ENCODE measurements at places on chromosomes 1 and 21. TPM values are rescaled to one million over a fixed set of nuclear protein-coding genes. Genes with fewer than 3 reads are reported as not detected.

CTSK gene
- total RNA-seq, result 3.6 TPM

MTARC1 gene
- not detected for total RNA-seq

HSD3B2 gene
- total RNA-seq, result not detected

TMIGD3 gene
- total RNA-seq, result 0.30 TPM

FCGR2B gene
- total RNA-seq, result not detected

C1orf226 gene
- total RNA-seq, result 0.05 TPM

ANXA9 gene
- 0.32 TPM for total RNA-seq

RXFP4 gene
- total RNA-seq, result not detected

SDE2 gene
- total RNA-seq, result 22.3 TPM

MPZ gene
- 4.0 TPM for total RNA-seq

F3 gene
- total RNA-seq, result 1.0 TPM

EXO1 gene
- total RNA-seq, result 49.2 TPM

GRCh38 chr1:14522926-14523241, 75.6 kb upstream of the KAZN start:
- no peaks in the 10 kb centered on the region for H3K27me3 ChIP-seq
- H3K36me3 ChIP-seq, result no peaks in the 10 kb centered on the region
- no peaks in the 10 kb centered on the region for H3K4me1 ChIP-seq
- DNase-seq, result no peak
- no peak overlapping the region for H3K27ac ChIP-seq

- H3K27ac ChIP-seq, result no peak overlapping the region
- peaks cover 40% of the 10 kb centered on the region for H3K4me1 ChIP-seq
- peaks cover 68% of the 10 kb centered on the region for H3K27me3 ChIP-seq
- peak overlapping the region; percentile 50 for H3K4me3 ChIP-seq
Observed at GRCh38 chr1:25615563-25616094, 962 bp upstream of the MAN1C1 start.

DNA sequence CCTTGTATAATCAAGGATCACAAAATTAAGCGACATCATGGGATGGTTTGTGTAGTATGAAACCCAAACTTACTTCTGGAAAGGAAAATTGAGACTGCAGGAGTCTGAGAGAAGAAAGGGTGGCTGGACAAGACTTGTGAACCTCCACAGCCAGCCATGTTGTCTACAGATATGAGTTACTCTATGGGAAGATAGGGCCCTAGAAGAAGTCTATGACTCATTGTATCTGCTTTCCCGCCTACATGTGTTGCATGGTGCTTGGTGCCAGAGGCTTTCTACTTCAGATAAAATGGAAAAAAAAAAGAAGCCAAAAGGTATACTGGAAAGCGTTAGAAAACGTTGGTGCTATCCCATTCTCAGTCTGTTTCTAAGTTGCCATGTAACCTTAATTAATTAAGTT, 18.7 kb upstream of the OR6N2 start:
- peaks cover 29% of the 10 kb centered on the region for H3K27me3 ChIP-seq
- peaks cover 19% of the 10 kb centered on the region for H3K4me1 ChIP-seq
- no peak overlapping the region for H3K27ac ChIP-seq
- H3K36me3 ChIP-seq, result no peaks in the 10 kb centered on the region
- no peak overlapping the region for H3K4me3 ChIP-seq

GRCh38 chr1:242201090-242201489, 202.2 kb upstream of the MAP1LC3C start:
- DNase-seq, result no peak
- H3K36me3 ChIP-seq, result no peaks in the 10 kb centered on the region
- no peak overlapping the region for H3K4me3 ChIP-seq
- H3K4me1 ChIP-seq, result no peaks in the 10 kb centered on the region
- no peak overlapping the region for H3K27ac ChIP-seq

GRCh38 chr1:153536012-153536670, 350 bp upstream of the S100A6 start:
- peak overlapping the region; percentile 90 for H3K4me3 ChIP-seq
- DNase-seq, result peak; percentile 81
- H3K4me1 ChIP-seq, result peaks cover 64% of the 10 kb centered on the region
- no peaks in the 10 kb centered on the region for H3K27me3 ChIP-seq

DNA sequence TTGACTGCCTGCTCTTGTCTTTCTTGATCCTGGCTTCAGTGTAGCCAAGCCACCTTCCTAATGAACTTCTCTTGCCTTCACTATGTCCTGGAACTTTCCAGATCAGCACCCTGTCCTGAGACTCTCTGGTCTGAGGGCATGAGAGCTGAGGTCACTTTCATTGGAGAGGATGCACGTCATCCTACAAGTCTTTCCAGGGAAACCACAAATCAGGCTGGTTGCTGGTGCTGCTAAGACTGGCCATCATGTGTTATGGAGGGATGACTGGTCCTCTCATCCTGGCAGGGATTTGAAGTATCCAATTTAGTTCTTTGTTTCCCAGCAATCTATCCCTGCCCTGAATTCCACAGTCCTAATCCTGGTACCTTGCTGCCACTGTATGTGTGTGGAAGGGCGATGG, 228.6 kb downstream of the GPATCH2 start:
- H3K36me3 ChIP-seq, result no peaks in the 10 kb centered on the region
- no peak overlapping the region for H3K4me3 ChIP-seq
- no peaks in the 10 kb centered on the region for H3K27me3 ChIP-seq
- H3K4me1 ChIP-seq, result no peaks in the 10 kb centered on the region
- no peak overlapping the region for H3K27ac ChIP-seq

DNA sequence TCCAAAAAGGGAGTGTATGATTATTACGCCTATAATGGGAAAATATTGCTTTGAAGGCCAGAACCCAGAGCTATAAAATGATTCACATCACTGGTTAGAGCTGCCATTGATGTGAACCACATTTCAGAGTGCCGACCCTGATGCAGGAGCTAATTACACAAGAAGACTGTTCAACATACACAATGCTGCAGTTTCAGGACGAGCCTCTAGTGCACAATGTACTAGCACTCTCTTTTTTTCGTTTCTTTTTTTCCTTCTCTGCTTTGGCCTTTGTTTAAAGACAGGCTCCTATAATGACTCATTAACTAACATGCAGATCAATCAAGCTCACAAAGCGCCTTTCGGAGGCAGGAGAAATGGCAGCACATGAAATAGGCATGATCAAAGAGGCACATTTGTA, 66.0 kb upstream of the HMGB4 start:
- no peaks in the 10 kb centered on the region for H3K4me1 ChIP-seq
- no peaks in the 10 kb centered on the region for H3K36me3 ChIP-seq
- DNase-seq, result no peak
- H3K27me3 ChIP-seq, result no peaks in the 10 kb centered on the region
- H3K4me3 ChIP-seq, result no peak overlapping the region

- peaks cover 51% of the 10 kb centered on the region for H3K36me3 ChIP-seq
- H3K27ac ChIP-seq, result no peak overlapping the region
- no peak for DNase-seq
- no peaks in the 10 kb centered on the region for H3K27me3 ChIP-seq
Observed at GRCh38 chr1:55172272-55172671, 42.9 kb downstream of the USP24 start.

DNA sequence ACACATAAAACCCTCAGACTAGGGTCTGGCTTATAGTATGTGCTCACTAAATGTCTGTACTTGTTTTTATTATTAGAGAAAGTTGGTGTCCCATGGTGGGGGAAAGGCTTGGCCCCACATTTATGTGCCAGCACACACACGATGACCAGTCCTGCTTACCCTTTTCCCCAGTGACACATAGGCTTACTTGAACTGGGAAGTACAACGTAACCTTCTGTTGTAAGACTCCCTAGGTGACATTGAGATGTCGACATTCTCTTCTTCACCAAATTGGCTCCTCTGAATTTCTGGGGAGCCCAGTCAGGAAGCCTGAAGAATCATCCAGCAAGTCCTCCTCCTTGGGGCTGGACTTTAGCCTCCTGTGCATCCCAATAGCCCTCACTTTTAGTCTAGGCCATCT, 1.7 kb upstream of the MECR start:
- H3K27me3 ChIP-seq, result peaks cover 25% of the 10 kb centered on the region
- no peak overlapping the region for H3K27ac ChIP-seq
- no peaks in the 10 kb centered on the region for H3K36me3 ChIP-seq
- peaks cover 25% of the 10 kb centered on the region for H3K4me1 ChIP-seq

GRCh38 chr1:214205053-214205452, 75.9 kb upstream of the SMYD2 start:
- no peaks in the 10 kb centered on the region for H3K36me3 ChIP-seq
- no peaks in the 10 kb centered on the region for H3K4me1 ChIP-seq
- no peak overlapping the region for H3K4me3 ChIP-seq
- H3K27ac ChIP-seq, result no peak overlapping the region

GRCh38 chr1:150024156-150024555, 13.6 kb upstream of the OTUD7B start:
- H3K27ac ChIP-seq, result no peak overlapping the region
- no peaks in the 10 kb centered on the region for H3K4me1 ChIP-seq
- H3K27me3 ChIP-seq, result peaks cover 27% of the 10 kb centered on the region
- DNase-seq, result no peak
- H3K36me3 ChIP-seq, result no peaks in the 10 kb centered on the region

DNA sequence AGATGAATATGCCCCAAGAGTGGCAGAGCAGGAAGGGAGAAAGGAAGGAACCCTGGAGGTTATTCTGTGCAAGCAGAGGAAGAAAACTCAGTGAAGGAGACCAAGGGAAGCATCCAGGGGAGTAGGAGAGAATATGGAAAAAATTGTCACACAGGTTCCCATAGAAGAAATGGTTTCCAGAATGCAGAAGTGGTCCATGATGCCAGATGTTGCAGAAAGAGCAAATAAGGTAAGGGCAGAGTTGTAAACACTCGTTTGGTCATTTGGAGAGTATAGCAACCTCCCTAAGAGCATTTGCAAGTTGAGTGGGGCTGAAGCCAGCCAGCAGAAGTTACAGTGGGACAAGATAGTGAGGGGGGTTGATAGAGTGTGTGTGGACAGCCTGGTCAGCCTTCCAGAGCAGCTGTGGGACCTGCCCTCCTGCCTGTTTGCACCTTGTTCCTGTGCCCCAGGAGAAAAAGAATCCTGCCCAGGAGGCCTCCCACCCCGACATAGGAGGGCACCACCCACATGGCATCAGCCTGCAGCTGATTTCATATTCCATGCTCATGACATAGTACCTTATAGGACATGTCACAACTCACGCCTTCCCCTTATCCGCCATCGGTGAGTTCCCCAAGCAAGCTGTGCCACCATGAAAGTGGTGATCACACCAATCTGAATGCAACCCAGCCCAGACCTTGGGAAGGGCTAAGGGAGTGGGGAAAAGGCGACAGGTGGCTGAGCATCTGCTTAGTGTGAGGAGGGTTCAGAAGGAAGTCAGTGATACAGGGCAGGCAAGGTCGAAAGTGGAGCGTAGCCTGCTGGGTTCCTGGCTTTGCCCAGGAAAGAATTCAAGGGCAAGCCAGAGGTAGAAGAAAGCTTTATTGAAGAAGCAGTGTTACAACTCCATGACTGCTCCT, 8.2 kb upstream of the NEK2 start:
- H3K36me3 ChIP-seq, result no peaks in the 10 kb centered on the region
- H3K4me1 ChIP-seq, result peaks cover 22% of the 10 kb centered on the region
- no peak overlapping the region for H3K27ac ChIP-seq
- peaks cover 6% of the 10 kb centered on the region for H3K27me3 ChIP-seq

DNA sequence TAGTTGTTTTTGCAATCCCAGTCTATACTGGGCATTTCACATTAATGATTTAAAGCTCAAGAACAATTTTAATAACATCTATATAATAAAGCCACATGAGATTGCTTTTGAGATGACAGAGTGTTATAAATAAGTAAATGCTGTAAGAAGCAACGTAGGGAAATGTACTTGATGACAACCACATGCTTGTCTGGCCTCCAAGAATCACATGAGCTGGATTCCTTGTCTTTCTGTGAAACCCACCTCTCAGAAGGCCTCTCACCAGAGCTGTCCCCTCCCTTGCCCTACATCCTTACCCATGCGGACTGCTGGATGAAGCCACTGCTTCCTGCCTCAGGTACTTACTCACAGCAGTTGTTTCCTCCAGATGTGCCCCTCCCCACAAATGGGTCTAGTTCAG, 145.1 kb upstream of the CTTNBP2NL start:
- H3K27ac ChIP-seq, result no peak overlapping the region
- H3K4me3 ChIP-seq, result no peak overlapping the region

DNA sequence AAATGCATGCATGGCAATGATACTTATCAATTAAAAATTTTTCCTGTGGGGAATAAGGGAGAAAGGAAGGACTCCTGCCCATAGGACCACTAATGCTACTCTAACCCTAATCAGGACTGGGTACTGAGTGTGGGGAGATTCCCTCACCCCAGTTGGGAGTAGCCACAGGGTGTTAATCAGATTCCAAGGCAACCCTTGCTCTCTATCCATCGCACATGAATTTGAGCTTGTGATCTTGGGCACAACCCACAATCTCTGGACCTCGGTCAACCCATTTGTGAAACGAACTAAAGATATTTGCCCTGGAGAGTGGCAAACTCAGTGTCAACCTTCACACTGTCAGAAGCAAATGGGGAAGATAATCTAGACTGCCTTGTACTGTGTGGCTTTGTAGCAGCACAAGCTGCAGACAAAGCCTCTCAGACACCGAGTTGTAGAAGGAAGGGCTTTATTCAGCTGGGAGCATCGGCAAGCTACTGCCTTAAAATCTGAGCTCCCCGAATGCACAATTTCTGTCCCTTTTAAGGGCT, 69.5 kb downstream of the SERINC2 start:
- peaks cover 2% of the 10 kb centered on the region for H3K27me3 ChIP-seq
- DNase-seq, result no peak
- H3K4me3 ChIP-seq, result no peak overlapping the region
